ENCODE measurements at places on chromosomes 12 and 14.

- DNase-seq, result peak; percentile 19
These were observed 4.0 kb downstream of the ASCL4 start for GRCh38 chr12:107778383-107779025.

- peak; percentile 66 for DNase-seq
These were observed at the start of gene SIX4 for GRCh38 chr14:60723907-60724618. SIX4 (minus strand) TSS chr14:60724351; CDS start chr14:60724074, 277 bp downstream.

GRCh38 chr12:117685110-117685926 lies 283.5 kb downstream of the KSR2 start:
- peak; percentile 89 for DNase-seq

GRCh38 chr14:101412739-101413138 lies 148.6 kb upstream of the DIO3 start:
- no peak for DNase-seq

DNA sequence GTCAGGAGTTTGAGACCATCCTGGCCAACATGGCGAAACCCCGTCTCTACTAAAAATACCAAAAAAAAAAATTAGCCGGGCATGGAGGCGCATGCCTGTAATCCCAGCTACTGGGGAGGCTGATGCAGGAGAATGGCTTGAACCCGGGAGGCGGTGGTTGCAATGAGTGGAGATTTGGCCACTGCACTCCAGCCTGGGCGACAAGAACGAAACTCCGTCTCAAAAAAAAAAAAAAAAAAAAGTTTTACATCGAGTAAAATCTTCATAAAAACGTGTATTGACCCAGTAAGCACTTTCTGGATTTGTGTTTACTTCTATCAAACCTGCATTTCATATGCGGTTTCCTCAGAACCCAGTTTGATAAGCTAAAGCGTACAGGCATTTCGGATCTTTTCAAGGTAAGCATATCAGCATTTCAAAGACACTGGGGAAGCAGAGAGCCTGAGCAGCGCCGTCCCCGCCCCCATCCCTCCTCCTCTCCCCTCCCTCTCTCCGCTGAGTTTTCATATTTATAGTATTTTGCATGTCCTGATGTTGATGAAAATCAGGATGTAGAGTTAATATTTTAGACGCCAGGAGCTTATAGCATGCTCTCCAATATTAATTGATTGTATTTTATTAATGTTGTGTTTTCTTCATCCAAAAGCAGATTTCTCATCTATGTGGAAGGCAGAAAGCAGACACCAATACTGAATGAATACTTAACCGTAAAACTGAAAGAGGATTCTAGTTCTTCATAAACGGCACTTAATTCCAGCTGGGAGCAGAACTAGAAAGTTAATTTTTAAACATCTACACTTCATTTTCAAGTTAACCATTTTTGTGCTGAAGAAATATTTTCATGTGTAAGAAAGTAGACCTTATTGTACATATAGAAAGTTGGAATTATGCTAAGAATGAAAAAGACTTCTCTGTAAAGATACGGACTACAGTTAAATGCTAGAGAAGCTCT lies 9.2 kb upstream of the HIP1R start:
- peak; percentile 77 for DNase-seq

DNA sequence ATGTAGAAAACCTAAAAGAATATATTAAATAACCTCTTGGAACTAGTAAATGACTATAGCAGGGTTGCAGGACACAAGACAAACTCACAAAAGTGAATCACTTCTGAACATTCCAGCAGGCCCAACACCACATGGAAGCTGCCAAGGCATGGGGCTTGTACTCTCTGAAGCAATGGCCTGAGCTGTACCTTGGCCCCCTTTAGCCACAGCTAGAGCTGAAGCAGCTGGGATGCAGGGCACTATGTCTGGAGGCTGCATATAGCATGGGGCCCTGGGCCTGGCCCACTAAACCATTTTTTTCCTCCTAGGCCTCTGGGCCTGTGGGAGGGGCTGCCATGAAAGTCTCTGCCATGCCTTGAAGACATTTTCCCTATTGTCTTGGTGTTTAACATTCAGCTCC lies 1067.3 kb downstream of the LRFN5 start:
- no peak for DNase-seq

DNA sequence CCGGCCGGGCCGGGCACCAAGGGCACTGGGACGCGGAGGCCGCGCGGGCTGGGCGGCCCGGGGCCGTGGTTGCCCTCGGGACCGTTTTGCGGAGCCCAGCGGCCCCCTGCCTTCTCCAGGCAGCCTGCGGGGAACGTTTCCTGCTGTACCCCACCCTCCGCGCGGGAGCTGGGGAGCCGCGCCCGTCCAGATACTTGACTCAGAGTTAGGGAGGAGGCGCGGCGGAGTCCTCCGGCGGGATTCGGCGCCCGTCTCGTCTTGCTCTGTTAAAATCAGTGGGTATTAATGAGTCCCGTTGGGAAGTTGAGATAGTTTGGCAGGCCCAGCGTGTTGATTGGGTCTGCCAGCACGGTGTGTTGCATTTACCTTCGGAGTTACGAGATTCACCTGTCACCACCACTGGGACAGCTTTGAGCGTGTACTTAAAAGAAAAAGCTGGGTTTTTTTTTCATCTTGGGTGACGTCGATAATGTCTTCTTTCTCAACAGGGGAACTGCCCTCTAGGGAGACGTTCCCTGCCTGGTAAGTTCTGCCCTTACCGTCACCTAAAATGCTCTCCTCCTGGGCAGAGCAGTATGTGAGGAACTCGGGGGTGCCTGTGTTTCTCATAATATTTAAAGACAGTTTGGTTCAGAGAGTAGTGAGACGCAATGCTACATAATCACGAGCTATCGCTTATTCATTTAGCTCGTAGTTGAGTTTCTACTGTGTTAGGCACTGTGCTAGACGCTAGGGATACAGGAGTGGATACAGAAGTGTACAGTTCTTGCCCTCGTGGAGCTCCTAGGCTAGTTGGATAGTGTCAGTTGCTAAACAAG lies 596 bp downstream of the DLST start:
- DNase-seq, result peak; percentile 58

DNA sequence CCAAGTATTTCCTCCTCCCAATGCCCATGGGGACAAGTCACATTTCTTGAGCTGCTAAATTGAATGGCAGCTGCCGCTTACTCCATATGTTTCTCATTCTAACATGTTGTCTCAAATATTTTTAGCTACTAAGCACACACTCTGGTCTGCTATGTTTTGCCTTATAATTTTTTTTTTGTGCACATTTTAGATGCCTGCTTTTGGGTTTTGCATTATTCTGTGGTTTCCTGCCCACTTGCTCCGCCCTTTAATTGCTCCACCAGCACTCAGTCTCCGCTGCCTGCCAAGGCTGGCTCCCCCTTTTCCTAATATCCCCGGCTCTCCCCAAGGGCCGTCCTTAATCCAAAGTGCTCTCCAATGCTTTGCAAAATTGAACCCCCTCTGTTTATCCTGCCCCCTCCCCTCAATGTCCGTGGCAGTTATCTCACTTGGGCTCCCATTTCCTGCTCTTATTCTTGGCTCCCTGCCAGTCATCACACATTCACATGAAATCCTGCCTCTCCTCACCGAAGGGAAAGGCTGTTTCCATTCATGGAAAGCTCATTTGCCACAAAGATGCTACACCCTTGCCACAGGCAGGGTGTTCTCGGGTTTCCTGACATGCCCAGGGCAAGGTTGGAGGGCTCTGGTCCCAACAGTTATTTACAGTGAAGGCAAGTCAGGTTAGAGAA lies 79.4 kb downstream of the C12orf75 start:
- no peak for DNase-seq

- DNase-seq, result no peak
These were observed 12.9 kb upstream of the SLC24A4 start for GRCh38 chr14:92309968-92310530.

DNA sequence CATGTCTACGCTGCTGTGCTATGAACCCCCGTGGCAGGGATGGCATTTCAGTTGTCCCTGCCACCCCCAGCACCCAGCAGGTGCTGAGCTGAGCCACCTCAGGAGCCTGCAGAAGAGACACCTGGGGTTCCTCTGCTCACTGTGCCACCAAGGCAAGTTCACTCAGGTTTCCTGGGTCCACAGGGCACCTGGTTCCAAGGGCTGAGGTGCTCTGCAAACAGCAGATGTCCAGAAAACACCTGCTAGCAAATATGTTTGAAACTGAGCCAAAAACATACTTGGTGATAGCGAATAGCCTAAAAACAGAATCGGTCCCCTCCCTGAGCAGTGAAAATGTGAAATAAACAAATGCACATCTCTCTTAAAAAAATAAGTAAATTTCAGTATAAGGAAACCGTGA lies 35.6 kb upstream of the GPR68 start:
- DNase-seq, result no peak

- peak; percentile 36 for DNase-seq
These were observed 129.4 kb downstream of the PELI2 start for GRCh38 chr14:56247495-56248200.

GRCh38 chr12:1054117-1054870 lies 63.3 kb downstream of the ERC1 start:
- no peak for DNase-seq

GRCh38 chr14:62614122-62614521 lies 431.1 kb downstream of the KCNH5 start:
- no peak for DNase-seq

DNA sequence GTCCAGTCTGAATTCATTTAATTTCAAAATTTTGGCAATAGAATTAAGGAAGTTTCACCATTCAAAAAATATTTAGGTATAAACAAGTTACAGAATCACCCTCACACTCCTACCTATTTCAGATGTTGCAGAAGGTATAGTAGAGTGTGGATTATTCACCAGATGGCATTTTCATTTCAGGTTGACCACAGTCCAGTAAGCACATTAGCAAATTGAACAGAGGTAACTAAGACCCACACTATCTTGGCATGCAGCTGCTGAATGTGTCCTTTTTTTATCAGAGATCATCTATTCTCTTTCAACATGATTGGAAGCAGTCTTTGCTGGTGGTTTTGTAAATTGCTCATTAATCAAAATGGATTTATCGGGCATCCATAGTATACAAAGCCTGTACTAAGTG lies 151.8 kb upstream of the GARIN6 start:
- DNase-seq, result peak; percentile 29

DNA sequence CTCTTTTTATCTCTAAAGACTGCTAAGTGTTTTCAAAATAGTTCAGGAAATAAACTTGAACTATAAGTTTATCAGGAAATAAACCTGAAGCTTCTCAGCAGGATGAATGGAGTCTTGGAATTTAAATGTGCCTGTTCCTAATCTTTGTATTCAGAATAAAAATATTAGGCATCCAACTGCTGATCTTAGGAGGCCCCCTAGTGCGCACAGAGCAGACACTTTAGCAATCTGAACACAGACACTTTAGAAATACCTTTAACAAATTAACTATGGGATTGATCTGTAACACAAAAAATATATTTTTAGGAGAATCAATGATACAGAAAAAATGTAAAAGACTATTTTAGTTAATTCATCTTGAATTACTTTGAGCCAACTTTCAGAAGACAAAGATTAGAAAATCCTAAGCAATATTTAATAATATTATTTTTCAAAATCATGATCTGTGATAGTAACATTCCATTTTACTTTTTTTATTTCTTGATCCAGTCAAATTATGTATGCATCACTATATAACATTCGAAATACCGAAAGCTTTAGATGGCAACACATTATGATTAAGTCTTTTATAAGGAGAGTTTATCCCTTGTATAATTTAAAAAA lies 80.9 kb downstream of the SLC41A2 start:
- DNase-seq, result peak; percentile 27

DNA sequence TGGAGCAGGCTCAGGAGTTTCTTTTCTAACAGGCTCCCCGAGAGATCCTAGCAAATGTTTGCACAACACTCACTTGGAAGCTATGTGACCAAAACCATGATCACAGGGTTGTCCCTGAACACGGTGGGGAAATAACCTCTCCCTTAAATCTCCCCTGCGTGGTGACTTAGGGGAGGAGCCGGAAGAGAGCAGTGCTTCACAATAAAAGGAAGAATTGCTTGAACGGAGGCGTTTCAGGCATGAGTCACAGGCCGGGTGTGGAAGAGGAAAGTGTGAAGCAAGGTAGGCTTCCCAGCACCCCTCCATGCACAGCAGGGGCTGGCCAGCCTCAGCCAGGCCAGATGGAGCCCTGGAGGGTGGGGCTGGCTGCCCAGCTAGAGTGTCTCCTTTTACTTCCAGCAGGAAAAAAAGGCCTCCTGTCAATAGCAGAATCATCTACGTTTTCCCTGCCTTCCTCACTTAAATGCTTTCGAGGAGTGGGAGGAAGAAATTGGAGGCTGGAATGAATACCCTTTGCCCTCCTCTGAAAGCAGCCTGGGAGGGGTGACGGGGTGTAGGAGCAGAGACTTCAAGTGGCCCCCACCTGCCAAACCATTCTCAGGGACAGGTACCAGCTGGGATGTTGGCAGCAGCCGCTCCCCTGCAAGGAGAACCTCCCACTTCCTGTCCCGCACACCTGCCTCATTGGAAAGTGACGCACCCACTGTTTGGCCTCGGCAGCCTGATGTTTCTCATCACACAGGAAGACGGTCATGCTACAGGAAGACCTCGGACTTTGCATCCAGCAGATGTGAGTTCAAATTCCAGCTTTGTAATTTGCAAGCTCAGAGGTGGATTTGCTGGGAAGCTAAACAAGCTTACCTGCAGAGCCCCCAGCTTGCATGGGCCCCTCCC lies 30.1 kb upstream of the PPP2R5C start:
- DNase-seq, result peak; percentile 98

- DNase-seq, result no peak
These were observed 201.9 kb upstream of the DIO3 start for GRCh38 chr14:101359221-101360053.

DNA sequence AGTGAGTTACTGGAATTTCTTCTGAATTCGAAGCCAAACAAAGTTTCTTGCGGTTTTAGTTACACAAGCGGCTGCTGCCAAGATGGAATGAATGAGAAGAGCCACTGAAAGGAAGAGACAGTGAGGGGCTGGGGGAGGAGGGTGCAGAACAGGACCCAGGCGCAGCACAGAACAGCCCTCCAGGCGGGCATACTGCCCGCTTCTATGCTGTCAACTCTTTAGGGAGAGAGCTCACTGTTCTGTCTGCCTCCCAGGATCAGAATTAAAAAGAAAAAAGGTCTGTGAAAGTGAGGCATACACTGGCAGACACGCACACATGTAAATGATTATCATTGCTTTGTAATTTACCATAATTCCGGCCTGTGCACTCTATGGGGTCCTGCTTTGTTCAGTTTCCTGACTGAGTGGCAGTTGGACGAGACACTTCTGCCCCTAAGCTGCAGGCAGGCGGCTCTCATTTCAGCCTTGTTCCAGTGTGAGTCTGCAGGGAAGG lies 231.6 kb downstream of the CACNA1C start:
- no peak for DNase-seq

- DNase-seq, result no peak
These were observed 170.6 kb upstream of the MDGA2 start for GRCh38 chr14:47846008-47846407.

DNA sequence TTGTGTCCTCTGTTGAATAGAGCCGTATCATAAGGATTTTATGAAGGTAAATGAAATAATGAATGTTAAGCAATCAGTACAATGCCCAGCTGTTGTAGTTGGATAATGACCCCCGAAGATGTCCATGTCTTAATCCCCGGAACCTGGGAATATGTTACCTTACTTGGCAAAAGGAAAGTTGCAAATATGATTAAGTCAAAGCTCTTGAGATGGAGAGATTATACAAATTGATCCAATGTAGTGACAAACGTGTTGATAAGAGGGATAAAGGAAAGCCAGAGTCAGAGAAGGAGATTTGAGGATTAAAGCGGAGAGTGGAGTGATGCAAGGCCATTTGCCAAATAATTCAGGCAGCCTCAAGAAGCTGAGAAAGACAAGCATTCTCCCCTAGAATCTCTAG lies 19.2 kb upstream of the MGAT4C start:
- no peak for DNase-seq

- DNase-seq, result no peak
These were observed 13.7 kb upstream of the PRPF39 start for GRCh38 chr14:45070215-45070614.

GRCh38 chr12:42862055-42862454 lies 272.5 kb upstream of the PRICKLE1 start:
- peak; percentile 93 for DNase-seq
